ENCODE measurements at places on chromosomes 11 and 22. TPM values are rescaled to one million over a fixed set of nuclear protein-coding genes. Genes with fewer than 3 reads are reported as not detected.

- DNase-seq = no peak
These were observed 62.4 kb downstream of the CRYBB2 start for GRCh38 chr22:25281675-25282345.

GRCh38 chr22:50526834-50527801 lies 1.7 kb upstream of the SCO2 start:
- DNase-seq = peak; percentile 77

The MB gene
- 5.0 TPM for total RNA-seq

The VPREB1 gene
- not detected for total RNA-seq

The FAT3 gene
- total RNA-seq = 7.6 TPM

The PDGFD gene
- total RNA-seq = 6.1 TPM
